SW480 (cell line): ENCODE measurements at places on chromosomes 6 and 20.

DNA sequence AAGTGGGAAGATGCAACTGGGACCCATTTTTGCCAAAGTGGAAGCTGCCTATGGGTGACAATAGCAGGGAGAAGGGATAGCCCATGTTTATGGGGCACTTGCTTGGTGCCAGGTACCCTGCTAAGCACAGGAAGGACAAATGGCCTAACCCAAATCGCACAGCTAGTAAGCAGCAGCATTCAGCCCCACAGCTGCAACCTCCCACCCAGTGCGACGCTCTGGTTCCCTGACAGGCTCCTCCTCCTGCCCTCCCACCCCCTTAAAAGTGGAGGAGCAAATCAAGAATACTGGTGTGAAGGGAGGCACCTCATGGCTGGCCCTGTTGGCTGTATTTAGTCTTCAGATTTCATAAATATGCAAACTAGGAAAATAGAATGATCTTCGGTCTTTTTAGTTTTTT lies 76.2 kb downstream of the RIN2 start:
- no peak for DNase-seq

DNA sequence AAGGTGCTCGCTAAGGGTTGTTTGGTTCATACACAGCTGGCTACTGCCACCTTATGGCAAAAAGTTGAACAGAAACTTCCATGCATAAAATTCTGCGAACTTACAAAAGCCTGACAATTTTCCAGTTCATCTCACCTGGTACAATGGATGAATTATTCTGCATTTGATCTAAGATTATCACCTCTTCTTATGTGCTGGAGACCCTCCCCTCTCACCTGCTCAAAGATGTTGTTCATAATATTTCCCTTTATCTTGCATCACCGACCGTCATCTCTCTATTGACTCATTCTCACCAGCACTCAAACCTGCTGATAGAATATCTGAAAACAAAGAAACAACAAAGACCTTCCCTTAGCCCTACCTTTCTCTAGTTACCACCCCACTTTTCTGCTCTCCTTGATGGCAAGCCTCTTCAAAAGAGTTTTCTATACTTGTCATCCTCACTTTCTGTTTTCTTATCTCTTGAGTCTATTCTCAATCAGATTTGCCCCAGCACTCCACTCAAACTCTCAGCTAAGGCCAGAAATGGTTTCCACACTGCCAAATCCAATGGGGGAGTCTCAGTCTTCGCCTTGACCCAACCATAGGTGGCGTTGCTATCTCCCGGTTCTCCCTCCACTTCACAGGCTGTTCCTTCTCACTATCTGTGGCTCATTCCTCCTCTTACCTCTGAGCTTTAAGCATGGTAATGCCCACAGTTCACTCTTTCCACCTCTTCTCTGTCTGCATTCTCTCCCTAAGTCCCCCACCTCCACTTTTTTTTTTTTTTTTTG lies 25.8 kb downstream of the SNRNP48 start:
- DNase-seq, result peak; percentile 53

DNA sequence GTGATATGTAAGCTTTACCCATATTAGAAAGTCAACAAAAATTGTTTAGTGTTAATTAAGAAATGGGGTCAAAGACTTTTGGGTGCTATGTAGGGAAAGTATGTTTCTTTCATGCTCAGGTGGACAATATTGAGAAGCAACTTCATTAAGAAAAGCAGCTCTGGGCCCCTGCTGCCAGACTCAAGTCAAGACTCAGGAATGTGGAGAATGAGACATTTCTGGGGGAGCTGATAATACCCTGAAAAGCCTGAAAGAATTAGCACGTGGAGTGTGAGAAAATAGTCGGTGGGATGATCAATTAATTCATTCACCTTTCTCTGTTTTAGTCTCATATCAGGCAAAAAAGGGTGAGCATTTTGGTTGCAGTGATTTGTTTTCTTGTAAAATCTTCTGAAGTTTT lies 175.1 kb upstream of the IMPG1 start:
- DNase-seq, result no peak

GRCh38 chr20:51374961-51375360 lies 167.6 kb downstream of the NFATC2 start:
- DNase-seq, result no peak

GRCh38 chr20:31967830-31968249 lies at the start of gene XKR7:
Gene XKR7, plus strand, starts transcription at chr20:31968151. Its CDS starts 25 bp downstream, at chr20:31968176.
- no peak for DNase-seq

DNA sequence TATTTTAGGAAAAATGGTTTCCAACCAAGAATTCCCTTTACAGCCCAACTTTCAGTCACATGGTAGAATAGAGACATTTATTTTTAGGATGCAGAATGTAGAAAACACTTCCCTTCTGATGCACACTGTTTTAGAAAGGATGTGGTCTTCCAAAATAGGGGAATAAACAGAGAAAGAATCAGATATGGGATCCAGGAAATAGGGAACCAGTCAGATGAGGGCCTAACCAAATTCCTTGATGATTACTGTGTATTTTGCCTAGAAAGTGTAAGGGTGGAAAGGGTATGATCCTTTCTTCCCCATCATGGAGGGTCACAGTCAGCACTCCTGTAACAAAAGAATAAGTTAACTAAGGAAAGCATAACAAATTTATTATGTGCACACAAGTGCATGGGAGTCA lies 27.4 kb downstream of the SLX4IP start:
- DNase-seq, result no peak

GRCh38 chr20:7850775-7851490 lies 89.3 kb downstream of the HAO1 start:
- no peak for DNase-seq

GRCh38 chr6:104548297-104548696 lies 311.4 kb downstream of the HACE1 start:
- no peak for DNase-seq

GRCh38 chr6:48775157-48775556 lies 664.2 kb upstream of the PTCHD4 start:
- no peak for DNase-seq

GRCh38 chr20:46599227-46599987 lies 49.0 kb upstream of the OCSTAMP start:
- DNase-seq, result no peak

DNA sequence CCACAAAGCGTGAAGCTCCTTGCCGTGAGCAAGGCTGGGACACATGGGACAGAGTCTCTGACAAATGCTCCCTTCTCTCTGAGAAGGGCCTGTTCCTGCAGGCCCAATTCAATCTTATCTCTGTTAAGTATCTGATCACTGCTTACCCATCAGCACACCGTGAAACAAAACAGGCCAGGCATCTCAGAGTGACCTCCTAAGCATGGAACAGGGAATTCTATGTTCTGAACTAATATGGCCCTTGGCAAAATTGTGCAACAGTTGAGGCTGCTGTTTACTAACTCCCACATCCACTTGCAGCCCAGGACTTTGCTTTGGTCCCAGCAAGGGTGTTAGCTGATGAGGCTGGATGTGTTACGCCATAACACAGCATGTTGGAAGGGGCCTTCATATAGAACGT lies 79.2 kb downstream of the GCLC start:
- no peak for DNase-seq

GRCh38 chr20:12063106-12063684 lies 145.5 kb downstream of the BTBD3 start:
- DNase-seq, result no peak

DNA sequence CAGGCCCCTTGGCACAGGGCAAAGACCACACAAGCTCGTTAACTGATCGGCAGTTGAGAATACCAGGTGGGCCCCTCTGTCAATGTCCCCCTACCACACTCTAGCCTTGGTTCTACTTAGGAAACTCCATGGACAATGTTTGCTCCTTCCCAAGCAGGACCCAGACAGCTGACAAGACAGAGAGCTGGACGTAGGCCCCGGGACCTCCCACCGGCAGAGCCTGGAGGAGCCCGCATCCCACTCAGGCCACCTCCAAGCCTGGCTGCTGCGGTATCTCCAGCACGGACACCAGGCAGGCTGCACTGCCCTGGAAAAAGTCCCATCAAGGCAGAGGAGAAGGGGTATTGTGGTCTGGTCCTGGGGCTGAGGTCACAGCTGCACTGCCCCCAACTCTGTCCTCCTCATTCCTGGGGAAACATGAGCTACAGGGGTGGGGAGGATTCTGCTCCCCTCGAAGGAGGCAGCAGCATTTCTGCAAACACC lies 6.2 kb upstream of the GRM4 start:
- no peak for DNase-seq

DNA sequence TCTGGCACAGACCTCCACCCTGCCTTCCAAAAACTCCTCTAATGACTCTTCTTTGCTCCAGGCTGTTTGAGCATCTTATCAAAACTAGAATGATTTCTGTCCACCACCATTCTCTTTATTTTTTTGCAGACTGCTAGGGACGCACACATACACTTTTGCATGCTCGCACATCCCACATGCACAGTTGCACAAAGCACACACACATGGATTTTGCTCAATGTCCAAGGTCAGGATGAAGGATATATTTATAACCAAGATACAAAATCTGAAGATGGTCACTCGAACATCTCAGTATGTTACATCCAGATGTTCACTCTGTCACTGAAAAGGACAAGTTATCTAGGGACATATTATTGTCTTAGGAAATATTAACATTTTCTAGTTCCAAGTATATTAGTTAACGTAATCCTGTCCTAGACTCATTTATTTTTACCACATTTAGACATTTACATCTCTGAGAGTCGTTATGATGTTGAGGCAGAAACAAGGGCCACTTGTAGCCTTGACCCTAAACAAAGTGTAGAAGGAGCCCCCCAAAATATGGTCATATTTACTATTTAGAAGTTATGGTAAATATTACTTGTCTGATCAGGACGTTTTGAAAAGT lies 3.4 kb upstream of the SIM1 start:
- DNase-seq, result no peak

DNA sequence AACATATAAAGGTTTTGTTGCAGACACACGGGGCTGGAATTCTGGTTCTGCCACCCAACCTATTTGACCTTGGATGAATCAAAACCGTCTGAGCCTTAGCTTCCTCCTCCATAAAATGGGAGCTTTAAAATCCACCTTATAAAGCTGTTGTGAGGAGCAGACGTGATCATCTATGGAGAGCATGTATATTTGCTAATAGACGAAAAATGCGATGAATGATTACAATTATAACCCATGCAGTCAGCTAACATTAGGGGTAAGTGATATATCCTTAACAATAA lies 586 bp upstream of the NUP153 start:
- no peak for DNase-seq

DNA sequence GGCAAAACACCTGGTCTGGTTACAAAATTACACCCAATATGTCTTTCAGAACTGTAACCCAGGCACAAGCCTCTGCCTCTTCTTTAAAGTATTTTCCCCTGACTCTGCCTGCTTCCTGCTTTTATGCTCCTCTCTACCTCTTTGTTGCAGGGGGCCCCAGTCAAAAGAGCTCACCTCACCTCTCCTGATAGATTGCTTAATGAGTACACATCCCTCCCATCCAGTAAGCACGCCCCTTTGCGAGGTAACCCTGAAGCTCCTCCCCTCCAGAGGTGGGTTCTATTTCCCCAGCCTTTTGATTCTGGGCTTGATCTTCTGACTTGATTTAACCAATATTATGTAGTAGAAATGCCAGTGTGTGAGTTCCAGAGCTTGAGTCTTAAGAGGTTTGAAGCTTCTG lies 56.6 kb upstream of the EYA2 start:
- peak; percentile 23 for DNase-seq

- no peak for DNase-seq
Observed at GRCh38 chr20:46365487-46366220, 40.8 kb downstream of the ELMO2 start.

DNA sequence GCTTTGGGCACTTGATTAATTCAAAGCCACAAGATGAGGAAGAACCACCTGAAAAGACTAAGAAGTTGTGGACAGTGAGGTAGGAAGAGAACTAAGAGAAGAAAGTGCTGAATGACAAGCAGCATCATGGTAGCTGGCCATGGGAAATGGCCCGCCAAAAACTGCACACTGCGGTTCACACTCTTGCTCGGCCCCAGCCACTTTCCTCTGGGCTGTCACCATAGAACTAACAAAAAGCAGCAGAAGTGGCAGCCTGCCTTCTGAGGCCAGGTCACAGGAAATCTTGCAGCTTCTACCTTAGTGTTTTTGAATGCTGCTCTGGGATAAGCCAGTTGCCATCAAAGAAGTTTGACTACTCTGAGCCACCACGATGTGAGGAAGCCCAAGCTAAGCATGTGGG lies 34.8 kb upstream of the ZNFX1 start:
- no peak for DNase-seq

DNA sequence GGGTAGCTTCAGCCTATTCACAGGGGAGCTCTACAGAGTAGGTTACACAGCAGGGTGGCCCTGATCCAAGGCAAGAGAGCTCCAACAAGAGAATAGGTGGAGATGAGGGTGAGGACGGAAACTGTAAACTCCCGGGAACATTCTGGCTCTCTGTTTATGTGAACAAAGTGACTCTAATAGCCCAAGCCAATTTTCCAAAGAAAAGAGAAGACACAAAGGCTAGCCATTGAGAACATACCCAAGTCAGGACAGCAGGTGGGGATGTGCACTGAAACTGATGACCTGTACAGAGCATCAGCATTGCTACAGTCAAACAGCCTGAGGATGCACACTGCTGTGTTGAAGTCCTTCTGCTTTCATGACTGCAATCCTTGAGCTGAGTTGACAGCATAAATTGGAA lies 136.0 kb upstream of the TOP1 start:
- peak; percentile 33 for DNase-seq

- DNase-seq, result no peak
Observed at GRCh38 chr6:155181498-155181897, 82.3 kb upstream of the CLDN20 start.

- no peak for DNase-seq
Observed at GRCh38 chr20:24465730-24466129, 3.7 kb upstream of the SYNDIG1 start.

DNA sequence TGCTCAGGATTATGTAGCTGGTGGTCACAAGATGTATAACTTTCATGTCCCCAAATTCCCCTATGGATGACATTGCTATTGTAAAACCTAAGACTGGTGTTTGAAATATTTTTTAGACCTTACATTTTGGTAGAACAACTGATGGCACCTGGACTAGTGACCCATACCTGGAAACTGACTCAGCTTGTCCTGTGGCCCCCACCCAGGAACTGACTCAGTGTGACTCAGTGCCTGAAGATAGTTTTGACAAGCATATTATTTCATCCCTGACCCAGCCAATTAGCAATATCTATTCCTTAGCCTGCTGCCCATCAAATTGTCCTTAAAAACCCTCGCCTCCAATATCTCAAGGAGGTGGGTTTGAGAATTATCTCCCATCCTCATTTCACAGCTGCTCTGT lies 90.9 kb upstream of the GRIK2 start:
- no peak for DNase-seq

DNA sequence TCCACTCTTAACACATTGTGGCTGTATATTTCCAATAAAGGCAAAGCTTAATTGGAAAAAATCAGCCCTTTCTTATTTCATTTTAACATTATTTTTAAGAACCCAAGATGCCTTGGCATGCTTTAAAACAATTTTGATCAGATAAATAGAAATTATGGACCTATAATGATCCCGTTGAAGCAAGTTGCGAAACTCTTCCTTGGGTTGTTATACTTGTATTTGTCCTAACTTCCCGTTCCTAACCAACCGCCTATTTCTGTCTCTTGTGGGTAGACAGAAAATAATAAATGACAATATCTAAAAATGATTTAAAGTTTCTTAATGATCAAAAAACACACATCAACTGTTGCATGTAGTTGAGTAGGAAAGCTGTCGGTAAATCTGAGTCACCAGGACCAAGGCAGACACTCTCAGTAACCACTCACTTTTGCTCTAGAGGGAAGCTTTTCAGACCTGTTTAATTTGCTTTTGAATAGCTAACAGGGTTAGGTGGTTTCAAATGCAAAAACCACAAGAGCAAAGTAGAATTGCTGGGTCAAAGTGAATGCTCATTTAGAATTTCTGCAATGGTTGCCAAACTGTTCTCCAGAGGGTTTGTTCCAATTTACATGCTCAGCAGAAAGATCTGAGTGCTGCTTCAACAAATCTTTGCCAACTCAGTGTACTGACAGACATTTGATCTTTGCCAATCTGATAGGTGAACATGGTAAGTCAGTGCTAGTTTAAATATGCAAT lies 34.2 kb upstream of the KCNK5 start:
- DNase-seq, result no peak
